GM12878 (cell line): ENCODE measurements at places on chromosomes 13 and 19. TPM values are rescaled to one million over a fixed set of nuclear protein-coding genes. Genes with fewer than 3 reads are reported as not detected.

The THOP1 gene
- total RNA-seq, result 217 and 220 TPM in 2 replicates

The UHRF1 gene
- 98.4 and 109 TPM in 2 replicates for total RNA-seq

The DPRX gene
- not detected in 2 replicates for total RNA-seq

The NLRP12 gene
- not detected in 2 replicates for total RNA-seq

The ADGRE1 gene
- 7.9 and 8.9 TPM in 2 replicates for total RNA-seq

The BRSK1 gene
- total RNA-seq, result 0.33 and 0.53 TPM in 2 replicates

The USP12 gene
- 28.4 and 30.7 TPM in 2 replicates for total RNA-seq

The NLRP5 gene
- not detected in 2 replicates for total RNA-seq

GRCh38 chr13:92842145-92842544 is 384.5 kb upstream of the GPC6 start:
- H3K4me3 ChIP-seq, result no peak overlapping the region
- H3K27ac ChIP-seq, result no peak overlapping the region
- no peaks in the 10 kb centered on the region for H3K36me3 ChIP-seq
- no peaks in the 10 kb centered on the region for H3K4me1 ChIP-seq

DNA sequence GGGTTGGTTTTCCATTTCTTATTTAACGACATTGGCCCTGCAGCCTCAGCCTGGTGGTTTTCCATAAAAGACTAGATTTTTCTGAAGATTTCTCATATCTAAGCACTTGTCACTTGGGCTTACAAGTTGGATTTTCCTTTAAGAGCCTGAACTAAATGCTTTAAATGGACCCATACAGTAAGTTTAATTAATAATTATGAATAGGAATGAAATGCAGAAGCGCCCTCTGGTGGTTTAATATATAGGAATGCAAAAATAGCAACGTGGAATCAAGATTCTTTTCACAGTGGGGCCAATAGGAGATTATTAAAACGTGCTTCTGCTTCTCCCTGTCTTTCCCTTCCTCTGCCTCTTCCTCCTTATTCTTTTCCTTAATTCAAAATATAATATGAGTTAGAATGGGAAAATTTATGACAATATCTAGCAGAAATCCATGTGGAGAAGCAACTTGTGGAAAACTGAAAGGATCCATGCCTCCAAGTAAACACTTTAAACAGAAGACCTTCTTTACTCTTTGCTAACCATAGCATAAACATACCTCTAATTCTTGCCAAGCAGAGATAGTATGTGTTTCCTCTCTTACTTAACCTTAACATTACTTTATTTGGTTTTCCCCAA is 324.0 kb downstream of the GPC5 start:
- H3K4me1 ChIP-seq, result no peaks in the 10 kb centered on the region
- no peaks in the 10 kb centered on the region for H3K36me3 ChIP-seq
- H3K4me3 ChIP-seq, result no peak overlapping the region
- no peak overlapping the region for H3K27ac ChIP-seq
- no peak for DNase-seq
- H3K27me3 ChIP-seq, result no peaks in the 10 kb centered on the region

- H3K27ac ChIP-seq, result no peak overlapping the region
- no peak for DNase-seq
- H3K4me3 ChIP-seq, result no peak overlapping the region
- no peaks in the 10 kb centered on the region for H3K4me1 ChIP-seq
- no peaks in the 10 kb centered on the region for H3K36me3 ChIP-seq
Measured at GRCh38 chr19:23507446-23507845, 112.2 kb upstream of the ZNF91 start.

DNA sequence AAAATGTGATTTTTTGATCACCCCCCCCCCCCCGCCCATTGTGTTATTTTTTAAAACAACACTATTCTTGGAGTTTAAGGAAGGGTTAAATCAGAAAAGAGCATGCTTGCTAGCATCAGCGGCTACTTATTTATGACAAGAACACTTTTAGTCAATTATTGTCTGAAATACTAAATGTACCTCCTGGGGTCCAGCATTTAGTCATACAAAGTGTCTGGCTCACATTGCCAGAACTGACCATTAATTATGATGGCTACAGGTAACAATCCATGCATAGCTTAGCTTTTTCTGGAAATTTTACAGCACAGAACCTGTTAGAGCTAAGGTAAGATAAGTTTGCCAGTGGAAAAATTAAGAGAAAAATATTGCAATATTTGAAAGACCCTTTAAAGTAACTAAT is 90.1 kb downstream of the PCDH9 start:
- no peaks in the 10 kb centered on the region for H3K27me3 ChIP-seq
- H3K36me3 ChIP-seq, result no peaks in the 10 kb centered on the region
- no peaks in the 10 kb centered on the region for H3K4me1 ChIP-seq
- no peak overlapping the region for H3K27ac ChIP-seq
- no peak overlapping the region for H3K4me3 ChIP-seq

DNA sequence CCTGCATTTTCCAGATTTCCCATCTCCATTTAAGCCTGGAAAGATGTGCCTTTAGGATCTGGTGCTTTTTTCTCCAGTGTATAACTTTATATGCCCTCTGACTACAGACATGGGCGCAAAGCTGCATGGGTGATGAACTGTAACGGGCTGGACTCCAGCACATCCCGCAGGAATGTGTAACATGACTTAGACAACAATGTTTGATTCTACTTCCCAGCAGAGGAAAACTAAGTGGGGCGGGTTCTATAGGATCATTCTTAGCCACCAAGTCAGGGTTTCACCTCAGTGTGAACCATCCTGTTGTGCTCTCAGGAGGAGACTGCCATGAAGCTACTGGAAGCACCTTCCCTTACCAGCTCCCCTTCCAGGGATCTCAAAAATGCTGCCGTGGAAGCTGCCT is 93.2 kb upstream of the SERP2 start:
- no peak overlapping the region for H3K27ac ChIP-seq
- no peaks in the 10 kb centered on the region for H3K4me1 ChIP-seq
- no peaks in the 10 kb centered on the region for H3K36me3 ChIP-seq
- DNase-seq, result no peak

- no peak for DNase-seq
- no peaks in the 10 kb centered on the region for H3K36me3 ChIP-seq
- H3K27me3 ChIP-seq, result no peaks in the 10 kb centered on the region
Measured at GRCh38 chr13:59702269-59702668, 461.5 kb downstream of the DIAPH3 start.

DNA sequence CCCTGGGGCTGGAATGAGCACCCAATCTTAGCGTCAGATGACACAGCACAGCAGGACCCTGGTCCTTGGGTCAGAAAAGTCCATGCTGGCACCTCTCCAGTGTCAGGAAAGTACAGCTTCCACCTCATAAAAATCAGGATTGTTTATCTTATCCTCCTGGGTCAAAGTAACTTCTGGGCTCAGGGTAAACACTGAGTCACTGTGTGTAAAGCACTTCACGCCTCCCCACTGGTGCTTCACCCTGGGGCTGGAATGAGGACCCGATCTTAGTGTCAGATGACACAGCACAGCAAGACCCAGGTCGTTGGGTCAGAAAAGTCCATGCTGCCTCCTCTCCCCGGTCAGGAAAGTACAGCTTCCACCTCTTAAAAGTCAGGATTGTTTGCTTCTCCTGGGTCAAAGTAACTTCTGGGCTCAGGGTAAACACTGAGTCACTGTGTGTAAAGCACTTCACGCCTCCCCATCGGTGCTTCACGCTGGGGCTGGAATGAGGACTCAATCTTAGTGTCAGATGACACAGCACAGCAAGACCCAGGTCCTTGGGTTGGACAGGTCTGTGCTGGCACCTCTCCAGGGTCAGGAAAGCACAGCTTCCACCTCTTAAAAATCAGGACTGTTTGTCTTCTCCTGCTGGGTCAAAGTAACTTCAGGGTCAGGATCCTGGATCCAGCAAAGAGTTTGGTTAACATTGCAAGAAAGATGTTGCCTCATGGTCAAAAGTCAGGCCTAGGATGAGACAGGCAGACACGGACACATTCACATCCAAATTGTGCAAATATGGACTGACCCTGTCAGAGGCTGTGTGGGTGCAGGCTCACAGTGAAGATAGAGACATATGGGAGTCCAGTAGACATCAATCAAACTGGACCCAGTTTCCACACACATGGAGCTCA is 39.2 kb upstream of the CYP2A7 start:
- no peak for DNase-seq
- no peak overlapping the region for H3K27ac ChIP-seq
- H3K4me3 ChIP-seq, result no peak overlapping the region

DNA sequence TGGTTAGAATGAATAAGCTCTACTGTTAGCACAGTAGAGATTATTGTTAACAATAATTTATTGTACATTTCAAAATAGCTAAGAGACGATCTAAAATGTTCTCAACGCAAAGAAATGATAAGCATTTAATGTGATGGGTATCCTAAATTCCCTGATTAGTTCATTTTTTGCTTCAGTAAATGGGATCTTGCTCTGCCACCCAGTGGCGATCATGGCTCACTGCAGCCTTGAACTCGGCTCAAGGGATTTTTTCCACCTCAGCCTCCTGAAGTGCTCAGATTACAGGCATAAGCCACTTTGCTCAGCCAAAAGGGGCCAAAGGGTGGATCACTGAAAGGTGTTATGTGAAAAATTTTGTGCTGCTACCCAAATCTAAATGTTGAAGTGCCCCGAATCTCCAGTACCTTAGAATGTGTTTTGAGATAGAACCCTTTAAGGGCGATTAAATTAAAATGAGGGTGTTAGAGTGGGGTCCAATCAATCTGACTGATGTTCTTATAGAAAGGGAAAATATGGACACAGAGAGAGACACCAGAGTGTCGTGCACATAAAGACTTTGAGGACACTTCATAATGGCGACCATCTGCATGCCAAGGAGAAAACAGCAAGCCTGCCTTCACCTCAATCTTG is 31.5 kb upstream of the ZNF766 start:
- DNase-seq, result peak; percentile 19
- H3K27ac ChIP-seq, result no peak overlapping the region
- H3K36me3 ChIP-seq, result no peaks in the 10 kb centered on the region
- no peaks in the 10 kb centered on the region for H3K27me3 ChIP-seq
- no peak overlapping the region for H3K4me3 ChIP-seq

DNA sequence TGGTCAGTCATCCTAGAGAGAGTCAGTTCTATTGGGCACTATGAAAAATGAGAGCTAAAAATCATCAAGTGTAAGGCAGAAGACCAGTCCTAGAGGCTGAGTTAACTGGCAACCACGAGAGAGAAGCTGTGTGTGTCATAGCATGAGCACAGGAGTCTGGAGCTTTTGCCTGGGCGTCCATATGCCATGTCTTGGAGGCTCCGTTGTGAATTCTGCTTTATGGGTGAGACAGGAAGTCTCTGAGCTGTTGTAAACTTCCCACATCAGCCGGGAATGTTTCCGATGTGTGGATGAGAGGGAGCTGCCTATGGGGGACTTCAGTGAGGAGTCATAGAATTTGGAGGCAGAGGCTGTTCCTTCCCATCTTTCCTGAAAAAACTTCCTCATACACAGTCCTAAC is 120.0 kb downstream of the ITGBL1 start:
- H3K4me1 ChIP-seq, result no peaks in the 10 kb centered on the region
- H3K27ac ChIP-seq, result no peak overlapping the region
- DNase-seq, result no peak
- no peak overlapping the region for H3K4me3 ChIP-seq
- H3K27me3 ChIP-seq, result no peaks in the 10 kb centered on the region

- no peaks in the 10 kb centered on the region for H3K36me3 ChIP-seq
- H3K27me3 ChIP-seq, result no peaks in the 10 kb centered on the region
- no peak overlapping the region; the same call in 1 of the 2 replicates for H3K4me3 ChIP-seq
Measured at GRCh38 chr13:76745261-76746200, 140.7 kb downstream of the KCTD12 start.

DNA sequence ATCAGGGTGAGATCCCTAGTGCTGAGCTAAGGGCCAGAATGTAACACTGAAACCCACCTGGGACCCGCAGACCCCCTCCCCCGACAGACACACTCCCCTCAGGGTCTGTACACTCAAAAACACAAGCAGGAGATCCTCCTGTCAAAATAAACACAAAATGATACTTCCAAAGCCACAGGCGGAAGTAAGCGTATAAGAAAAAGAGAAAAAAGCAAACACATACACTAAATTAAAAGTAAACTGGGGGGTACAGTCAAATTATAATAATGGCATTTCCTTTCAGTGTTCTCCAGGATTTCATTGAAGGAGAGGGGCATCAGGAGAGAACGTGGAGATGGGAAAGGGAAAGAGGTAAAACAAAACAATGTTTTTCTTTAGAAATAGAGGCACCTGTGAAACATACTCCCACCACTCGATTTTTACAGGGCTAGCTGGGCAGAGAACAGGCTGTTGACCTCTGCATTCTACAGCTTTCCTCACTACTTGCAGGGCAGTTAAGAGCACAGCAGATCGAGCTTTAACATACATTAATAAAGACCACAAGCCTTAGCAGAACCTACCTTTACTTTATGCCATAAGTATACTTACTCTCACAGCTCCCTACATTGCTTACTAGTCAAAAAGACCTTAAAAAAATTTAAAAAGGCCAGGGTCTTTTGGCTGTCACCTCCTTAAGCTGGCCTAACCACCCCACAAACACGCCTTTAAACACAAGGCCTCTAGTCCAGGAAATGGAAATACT is 5.3 kb downstream of the ZIC5 start:
- no peak overlapping the region for H3K27ac ChIP-seq
- DNase-seq, result no peak
- peaks cover 22% of the 10 kb centered on the region for H3K27me3 ChIP-seq
- no peaks in the 10 kb centered on the region for H3K36me3 ChIP-seq
- H3K4me3 ChIP-seq, result no peak overlapping the region

- H3K36me3 ChIP-seq, result no peaks in the 10 kb centered on the region
- no peaks in the 10 kb centered on the region for H3K27me3 ChIP-seq
Measured at GRCh38 chr13:21012211-21012610, 49.2 kb downstream of the LATS2 start.

DNA sequence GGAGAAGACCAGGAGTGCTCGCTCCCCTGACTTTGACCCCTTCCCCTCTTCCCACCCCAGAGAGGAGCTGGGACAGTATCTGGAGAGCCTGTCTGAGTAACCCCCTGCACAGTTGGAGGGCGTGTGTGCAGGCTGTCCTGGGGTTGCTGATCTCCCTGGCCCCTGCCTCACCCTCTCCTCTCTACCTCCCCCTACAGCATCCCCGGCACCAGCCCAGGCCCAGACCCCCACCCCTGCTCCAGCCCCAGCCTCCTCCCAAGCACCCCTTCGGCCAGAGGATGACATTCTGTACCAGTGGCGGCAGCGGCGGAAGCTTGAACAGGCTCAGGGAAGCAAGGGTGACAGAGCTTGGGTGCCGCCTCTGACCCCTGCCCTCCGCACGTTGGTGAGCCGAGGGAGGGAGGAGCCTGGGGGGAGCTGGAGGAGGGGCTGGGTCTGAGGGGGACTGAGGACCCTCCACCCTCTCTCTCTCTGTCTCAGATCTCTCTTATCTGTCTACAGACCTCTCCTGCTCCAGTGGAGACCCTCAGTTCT is 8.7 kb downstream of the PROSER3 start:
- H3K27me3 ChIP-seq, result no peaks in the 10 kb centered on the region
- DNase-seq, result no peak
- no peak overlapping the region for H3K4me3 ChIP-seq

DNA sequence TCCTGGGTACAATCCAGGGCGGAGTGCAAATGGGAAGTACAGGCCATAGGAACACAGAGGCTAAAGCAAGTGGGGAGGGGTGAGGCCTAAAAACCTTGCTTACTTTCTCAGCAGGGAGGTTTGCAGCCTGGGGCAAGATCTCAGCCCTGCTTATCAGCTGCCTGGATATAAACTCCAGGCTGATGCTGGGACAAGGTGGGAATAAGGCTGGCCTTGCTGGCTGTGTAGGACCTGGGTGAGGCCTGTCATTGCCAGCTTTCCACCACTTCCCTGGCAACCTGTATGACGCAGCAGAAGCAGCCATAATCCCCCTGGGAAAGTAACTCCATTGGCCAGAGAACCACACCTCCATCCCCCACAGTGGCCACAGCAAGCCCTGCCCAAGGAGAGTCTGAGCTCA is 279.1 kb upstream of the ATXN8OS start:
- no peak overlapping the region for H3K4me3 ChIP-seq
- no peaks in the 10 kb centered on the region for H3K36me3 ChIP-seq
- DNase-seq, result no peak

GRCh38 chr19:6039566-6040225 is 61.8 kb upstream of the RANBP3 start:
- no peaks in the 10 kb centered on the region for H3K36me3 ChIP-seq
- peaks cover 19% of the 10 kb centered on the region for H3K4me1 ChIP-seq
- H3K27me3 ChIP-seq, result no peaks in the 10 kb centered on the region
- peak overlapping the region; percentile 59 for H3K27ac ChIP-seq
- H3K4me3 ChIP-seq, result no peak overlapping the region
